AG20443 (cell line): ENCODE measurements at places on chromosomes 12 and 14.

DNA sequence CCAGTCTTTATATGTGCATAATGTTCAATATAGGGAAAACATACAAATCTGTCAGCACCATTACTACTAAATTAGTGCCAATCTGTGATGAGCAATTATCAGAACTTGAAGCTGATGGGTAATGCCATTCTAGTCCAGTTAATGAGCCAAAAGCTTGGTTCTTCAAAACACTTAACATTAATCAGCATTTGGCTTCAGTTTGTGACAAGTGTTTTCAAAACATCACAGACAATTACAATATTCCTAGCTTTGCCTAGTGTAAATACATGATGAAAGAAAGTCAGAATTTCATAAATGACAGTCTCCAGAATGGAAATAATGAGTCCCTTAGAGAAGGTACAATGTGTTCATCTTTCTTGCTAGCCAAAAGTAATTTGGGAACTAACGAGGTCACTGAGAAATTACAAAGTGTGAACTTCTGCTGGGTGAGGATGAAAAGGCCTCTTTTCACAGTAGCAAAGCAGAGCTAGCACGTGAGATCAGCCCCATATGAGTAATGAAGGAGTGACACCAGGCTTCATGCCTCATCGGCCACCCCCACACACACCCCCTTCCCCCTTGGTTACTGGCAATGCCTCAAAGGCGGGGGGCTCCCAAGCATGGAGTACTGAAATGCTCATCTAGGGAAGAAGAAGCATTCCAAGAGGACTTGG, 180.6 kb upstream of the EEA1 start:
- DNase-seq: no peak

GRCh38 chr12:116528498-116528897, 30.7 kb upstream of the MAP1LC3B2 start:
- peak; percentile 27 for DNase-seq

DNA sequence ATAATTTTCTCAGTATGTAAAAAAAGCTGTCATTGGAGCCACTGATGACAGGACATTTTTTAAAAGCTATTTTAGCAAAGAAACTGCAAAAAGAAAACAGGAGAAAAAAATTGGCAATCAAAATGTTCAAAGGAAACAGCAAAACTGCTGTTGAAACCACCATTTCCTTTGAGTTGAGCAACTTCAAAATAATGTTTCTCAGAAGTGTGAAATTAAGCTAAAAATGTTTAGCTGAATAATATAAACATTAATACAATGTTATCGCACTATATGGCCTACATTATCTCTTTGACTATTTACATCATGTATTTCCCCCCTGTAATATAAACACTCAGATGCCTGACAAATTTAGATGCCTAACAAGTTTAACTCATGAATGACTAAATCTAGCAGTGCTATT, 23.4 kb upstream of the GLIPR1 start:
- DNase-seq: no peak

DNA sequence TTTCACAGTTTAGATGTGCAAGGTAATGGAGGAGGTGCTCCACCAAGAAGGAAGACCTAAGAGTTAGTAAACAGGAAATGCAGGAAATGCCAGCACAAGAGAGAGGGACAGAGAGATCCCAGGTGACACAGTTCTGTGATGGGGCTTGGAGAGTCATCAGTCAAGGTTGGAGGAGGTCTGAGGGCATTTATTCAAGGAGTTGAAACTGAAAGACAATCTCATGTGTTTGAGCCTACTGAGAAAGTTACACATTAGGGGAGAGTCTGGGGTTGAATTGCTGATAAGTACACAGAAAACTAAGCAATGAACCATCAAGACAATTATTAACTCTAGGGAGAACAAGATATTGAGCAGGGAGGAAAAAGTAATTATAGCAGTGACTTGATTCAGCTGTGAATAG, 138.5 kb downstream of the ANO6 start:
- no peak for DNase-seq

GRCh38 chr12:110088936-110089335, 35.2 kb upstream of the IFT81 start:
- DNase-seq: no peak

DNA sequence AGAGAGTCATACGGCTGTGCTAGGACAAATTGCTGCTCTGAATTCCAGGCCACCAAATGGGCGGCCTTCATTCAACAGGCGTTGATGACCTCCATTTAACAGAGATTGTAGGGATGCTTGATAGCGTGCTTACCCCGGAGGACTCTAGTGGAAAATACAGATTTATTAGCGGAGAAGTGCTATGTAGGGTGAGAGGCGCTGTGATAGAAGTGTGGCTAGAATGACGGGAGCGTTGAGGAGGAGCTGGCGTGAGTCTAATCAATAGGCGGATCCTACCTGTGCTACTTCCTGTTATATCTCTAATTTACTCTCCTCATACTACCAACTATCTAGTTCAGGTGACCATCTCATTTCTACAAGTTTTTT, 668 bp downstream of the MRPS35 start:
- DNase-seq: no peak
